ENCODE measurements at places on chromosomes 2 and 18.

DNA sequence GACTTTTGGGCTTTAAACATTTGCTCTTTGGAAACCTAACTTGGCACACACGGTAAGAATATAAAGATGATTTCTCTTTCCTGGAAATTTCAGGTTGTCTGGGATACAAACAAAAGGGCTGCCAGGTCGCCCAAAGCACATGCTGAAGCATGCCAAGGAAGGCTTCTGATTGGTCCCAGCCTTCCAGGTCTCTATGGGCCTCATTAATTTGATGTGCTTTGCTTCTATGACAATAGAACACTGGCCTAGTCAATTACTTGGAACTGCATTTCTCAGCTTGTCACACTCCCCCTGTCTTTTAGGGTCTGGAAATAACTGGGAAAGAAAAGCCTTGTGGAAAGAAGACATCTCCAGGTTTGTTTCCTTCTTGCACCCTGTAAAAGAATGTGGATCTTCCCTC lies 228.9 kb downstream of the ADCYAP1 start:
- DNase-seq: no peak

GRCh38 chr2:239548965-239549595 lies 148.3 kb upstream of the HDAC4 start:
- no peak for DNase-seq

GRCh38 chr2:191122638-191123294 lies 28.0 kb downstream of the STAT4 start:
- DNase-seq: no peak

DNA sequence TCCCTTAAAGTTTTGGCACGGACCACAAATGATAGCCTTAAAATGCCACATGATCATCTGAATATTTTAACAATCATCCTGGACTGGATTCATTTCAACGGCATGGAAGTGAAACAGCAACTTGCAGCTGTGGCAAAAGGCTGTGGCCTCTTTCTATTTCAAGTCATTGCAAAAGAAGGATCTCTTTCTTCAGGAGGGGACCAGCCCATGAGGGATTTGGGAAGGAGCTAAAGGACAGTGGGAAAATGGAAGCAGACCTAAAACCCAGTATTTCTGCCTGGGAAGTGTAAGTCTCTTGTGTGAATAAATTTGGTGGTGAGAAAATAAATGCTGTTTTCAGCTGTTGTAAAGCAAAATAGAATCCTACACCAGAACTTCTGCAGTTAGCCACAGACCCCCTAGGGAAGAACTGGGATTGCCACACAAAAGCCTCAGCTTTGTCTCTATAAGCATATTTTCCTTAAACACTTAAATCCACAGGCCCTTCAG lies 107.3 kb upstream of the ZFP36L2 start:
- DNase-seq: peak; percentile 34

GRCh38 chr2:111053825-111054515 lies 66.7 kb upstream of the BCL2L11 start:
- DNase-seq: no peak

- no peak for DNase-seq
These were observed 94.0 kb upstream of the HNRNPA3 start for GRCh38 chr2:177118636-177119035.

- peak; percentile 78 for DNase-seq
These were observed 156.2 kb upstream of the NDUFV2 start for GRCh38 chr18:8946066-8946838.

DNA sequence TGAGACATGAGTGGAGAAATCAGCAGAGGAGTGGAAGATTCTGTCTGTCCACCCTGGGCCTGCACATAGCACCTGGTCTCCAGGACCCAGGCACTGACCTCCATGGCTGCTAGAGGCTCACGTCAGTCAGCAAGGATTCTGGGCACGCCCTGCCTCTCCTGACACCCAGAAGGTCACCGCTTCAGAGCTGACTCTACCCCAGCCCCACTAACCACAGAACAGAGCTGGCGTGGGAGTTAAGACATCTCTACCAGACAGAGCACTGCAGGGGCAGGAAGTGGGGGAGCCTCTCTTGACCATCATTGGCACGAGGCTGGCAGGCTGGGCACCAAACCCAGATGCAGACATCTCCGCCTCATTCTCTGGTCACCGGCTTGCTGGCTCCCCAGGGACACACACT lies 3.0 kb downstream of the ADCY3 start:
- DNase-seq: no peak

GRCh38 chr2:177241711-177242120 lies 22.8 kb downstream of the NFE2L2 start:
- DNase-seq: no peak

DNA sequence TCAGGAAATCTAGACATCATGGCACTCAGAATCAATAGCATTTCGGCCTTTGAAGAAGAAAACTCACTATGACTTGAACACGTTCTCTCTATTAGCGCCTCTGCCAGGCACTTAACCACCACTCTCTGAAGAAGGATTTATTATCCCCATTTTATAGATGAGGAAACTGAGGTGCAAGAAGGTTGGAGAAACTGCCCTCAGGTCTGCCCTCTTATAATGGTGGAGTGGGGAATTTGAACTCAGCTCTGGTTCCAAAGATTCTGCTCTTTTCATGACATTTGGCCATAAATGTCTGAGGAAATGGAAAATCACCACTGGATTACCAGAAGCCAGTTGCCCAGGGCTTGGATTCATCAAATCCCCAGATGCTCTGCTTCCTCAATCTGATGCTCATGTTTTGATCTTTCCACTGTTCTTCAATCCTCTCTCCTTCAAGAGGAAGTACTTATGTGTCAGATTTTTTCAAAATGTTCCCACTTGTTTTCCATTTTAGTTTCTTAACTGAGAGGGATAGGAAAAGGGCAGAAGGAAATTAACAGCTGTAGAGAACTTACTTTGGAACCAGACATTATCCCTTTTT lies 68.1 kb downstream of the ANTXR1 start:
- no peak for DNase-seq

DNA sequence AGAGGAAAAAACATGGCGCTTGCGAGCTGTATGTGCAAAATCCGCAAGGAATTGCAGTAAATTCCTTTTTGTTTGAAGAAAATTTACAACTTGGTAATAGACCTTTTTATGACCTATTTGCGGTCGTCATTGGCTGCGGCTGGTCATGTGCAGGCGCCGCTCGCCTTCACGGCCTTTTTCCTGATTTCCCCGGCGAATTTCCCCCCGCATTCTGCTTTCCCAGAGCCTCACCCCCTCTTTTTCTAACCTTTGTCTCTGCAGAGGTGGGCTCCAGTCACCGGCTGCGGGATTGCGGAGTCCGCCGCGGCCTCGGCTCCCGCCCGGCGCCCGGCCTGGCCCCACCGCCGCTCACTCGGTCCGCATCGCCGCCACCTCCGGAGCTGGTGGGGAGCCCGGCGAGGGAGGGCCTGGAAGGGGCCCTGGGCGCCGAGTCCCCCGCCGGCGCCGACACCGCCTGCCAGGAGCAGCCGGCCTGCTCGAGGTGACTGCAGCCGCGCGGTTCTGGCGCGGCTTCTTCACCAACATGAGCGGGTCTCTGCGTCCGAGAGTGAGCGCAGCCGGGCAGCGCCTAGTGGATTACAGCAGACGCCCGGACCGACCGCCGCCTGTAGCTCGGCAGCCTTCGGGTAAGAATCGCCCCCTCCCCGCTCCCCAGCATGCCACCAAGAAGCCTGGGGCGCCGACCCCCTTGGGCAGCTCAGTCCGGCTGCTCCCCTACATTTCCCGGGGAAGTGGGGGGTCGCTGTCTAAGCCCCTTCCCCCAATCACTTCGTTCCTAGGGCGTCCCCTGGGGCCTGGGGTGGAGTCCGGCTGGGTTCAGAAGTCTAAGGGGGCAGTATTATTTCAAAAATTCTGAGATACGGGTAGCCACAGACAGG lies 7.1 kb downstream of the HOXD8 start:
- no peak for DNase-seq

DNA sequence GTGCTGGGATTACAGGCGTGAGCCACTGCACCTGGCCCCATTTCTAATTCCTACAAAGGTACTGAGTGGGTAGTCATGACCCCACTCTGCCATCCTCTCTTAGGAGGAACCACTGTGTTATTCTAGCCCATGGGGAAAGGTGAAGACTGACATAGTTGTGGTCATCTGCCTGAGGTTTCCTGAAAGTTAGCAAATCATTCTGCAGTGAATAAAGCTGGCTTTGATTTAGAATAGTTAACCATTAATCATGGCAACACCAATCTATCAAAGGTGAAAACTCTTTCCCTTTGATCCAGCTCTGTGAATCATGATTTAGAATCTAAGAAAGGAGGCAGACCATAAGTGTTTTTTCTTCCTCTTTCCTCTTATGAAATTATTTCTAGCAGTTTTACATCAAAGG lies 50.8 kb downstream of the SUMO1 start:
- peak; percentile 40 for DNase-seq

DNA sequence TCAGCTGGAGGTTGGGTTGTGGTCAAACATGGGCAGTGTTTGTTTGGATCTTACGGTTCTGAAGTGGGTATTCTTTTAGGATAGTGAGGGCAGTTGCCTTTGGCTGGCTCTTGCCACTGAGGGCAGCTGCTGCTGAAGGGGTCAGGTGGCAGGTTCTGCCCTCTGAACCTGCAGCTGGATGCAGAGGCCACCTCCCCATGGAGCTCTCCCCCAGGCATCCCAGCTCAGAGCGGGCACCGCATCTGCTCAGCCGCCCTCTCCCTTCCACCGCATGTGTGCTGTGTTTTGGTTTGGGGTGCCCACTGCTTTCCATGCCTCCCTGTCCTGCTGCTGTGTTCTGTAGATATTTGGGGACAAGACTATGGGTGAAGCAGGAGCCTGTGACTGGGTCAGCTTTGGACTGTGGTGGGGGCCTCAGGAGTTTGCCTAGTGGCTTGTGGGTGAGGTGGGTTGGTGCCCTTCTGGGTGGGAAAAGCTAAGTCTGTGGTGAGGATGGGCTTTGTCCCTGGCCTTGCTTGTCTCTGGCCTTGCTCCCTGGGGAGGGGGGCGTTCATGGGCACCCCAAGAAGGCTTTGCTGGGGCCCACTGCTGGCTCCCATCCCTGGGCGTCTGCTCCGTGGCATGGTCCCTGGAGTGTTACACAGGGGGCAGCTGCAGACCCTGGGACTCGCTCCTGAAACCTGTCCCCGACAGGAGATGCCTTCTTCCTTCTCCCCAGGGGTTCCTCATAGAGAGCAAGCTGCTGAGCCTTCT lies 28.5 kb downstream of the OTOF start:
- no peak for DNase-seq

DNA sequence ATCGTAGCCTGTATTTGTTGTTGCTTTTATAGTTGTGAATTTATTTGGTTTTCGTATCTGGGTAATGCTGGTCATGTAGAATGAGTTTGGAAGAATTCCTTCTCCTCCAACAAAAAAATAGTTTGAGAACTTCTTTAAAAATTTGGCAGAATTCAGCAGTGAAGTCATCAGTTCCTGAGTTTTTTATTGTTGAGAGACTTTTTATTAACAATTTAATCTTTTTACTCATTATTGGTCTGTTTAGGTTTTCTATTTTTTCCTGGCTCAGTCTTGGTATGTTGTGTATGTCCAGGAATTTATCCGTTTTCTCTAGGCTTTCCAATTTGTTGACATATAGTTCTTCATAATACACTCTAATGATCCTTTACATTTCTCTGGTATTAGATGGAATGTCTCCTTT lies 1613.3 kb upstream of the PIK3C3 start:
- no peak for DNase-seq

DNA sequence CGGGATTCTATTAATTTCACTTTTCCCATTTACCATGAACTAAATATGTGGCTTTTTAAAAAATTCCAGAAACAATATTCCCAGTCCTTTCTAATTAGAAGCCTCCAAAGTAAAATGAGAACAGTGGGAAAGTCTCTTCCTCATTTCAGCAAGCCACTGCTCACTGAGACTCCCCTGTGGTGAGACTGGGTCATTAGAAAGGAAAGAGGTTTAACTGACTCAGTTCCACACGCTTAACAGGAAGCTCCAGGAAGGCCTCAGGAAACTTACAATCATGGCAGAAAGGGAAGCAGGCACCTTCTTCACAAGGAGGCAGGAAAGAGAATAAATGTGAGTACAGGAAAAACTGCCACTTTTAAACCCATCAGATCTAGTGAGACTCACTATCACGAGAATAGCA lies 258.9 kb upstream of the CHAC2 start:
- DNase-seq: no peak

DNA sequence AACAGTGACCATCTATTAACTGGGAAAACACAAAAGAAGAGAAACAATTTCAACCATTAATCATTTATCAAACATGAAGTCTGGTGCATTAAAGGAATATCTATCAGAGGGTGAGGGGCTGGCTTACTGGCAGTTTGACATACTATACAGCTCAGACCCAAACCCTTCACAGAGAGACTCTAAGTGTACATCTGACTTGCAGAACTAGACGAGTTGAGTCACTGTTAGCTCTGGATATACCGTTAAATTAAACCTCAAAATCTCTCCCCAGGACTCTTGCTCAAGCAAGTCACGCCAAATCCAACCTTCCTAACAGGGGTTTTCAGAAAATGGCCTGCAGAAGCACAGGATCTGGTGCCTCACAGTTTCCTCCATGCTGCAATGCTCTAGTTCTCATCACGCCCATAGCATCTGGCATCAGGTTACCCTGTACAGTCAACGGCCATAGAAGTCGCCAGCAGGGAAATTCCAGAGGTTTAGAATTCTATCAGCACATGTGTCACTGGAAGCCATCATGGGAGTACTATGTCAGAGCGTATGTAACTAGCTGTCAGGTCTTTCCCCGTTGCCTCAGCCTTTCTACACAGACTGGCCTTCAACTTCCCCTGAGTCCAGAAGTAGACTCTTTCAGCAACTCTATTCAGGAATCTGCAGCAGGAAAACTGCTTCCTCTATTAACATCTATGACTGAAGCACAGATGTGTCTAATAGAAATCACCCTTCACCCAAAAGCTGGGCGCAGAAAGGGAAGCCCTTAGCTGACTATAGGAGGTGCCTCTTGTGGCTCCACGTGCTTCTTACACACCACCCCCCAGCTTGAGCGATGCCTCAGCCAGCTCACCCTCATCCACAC lies 9.3 kb downstream of the TGOLN2 start:
- DNase-seq: peak; percentile 19

GRCh38 chr18:73735836-73736235 lies 411.8 kb downstream of the FBXO15 start:
- no peak for DNase-seq

- DNase-seq: no peak
These were observed 146.3 kb downstream of the MAP2 start for GRCh38 chr2:209570194-209570593.

DNA sequence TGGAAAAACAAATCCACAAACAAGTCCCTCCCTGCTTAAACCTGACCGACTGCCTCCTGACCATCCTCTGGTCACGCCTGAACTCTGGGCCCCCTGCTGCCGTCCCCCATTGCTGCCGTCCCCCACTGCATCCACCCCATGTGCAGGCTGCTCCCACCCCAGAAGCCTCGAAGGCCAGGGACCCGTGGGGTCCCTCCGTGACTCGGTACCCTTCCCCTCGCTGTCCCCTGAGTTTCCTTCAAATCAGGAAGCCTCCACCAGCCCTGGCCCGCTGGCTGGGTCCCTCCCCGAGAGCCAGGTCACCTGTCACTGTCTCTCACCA lies 17.9 kb upstream of the AGXT start:
- no peak for DNase-seq

- peak; percentile 34 for DNase-seq
These were observed 46.9 kb downstream of the DNMT3A start for GRCh38 chr2:25294573-25295462.
